ENCODE measurements at places on chromosomes 4 and X.

DNA sequence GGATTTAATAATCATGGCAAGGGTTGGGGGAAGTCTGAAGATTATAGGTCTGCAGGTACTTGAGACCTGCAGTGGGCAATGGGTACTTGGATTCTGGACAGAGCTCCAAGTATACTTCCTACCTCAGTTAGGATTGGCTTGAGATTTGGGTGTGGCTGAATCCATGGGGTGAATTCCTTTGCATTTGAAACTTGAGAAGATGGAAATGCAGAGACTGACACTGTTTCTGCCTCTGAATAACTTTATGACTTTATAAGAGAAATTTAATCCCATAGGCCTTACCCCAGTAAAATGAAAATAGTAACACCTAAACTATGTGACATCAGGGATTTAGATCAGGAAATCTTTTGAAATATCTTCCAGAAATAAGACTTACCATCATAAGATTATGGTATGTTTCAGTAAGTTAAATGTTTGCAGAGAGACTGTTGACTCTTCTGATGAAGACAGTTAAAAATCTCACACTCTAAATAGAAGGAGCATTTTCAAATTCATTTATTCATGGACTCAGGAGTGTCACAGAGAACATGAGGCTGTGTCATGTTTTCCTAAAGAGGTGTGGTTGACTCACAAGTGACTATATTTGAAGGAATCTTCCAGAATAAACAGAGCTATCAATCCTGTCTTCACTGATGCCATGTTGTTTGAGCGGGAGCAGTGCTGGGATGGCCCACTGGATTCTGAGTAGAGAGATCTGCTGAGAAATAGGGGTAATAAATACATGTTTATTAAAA is 513.5 kb upstream of the NR3C2 start:
- no peak for DNase-seq

- no peak for DNase-seq
These were observed at the start of gene SHROOM2 for GRCh38 chrX:9785944-9786797. Gene SHROOM2, plus strand, starts transcription at chrX:9786429. Its CDS starts 117 bp downstream, at chrX:9786546.

DNA sequence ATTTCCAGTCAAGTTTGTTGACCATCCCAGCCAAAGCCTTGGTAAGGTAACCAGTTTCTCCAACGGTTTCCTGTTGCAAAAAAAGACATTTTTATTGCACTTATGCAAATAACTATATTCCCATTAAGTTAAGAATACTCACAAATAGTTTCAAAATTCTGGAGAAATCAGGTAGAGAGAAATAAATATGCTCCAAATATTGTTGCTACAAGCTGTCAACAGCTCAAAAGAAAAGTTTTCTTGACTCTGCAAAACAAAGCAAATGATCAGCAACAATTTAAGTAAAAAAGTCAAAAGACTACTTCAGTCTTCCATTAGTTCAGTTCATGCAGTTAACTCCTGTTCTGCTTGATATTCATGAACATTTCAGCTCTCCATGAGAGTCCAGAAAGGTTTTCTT is 49.0 kb upstream of the UGT8 start:
- DNase-seq, result no peak

DNA sequence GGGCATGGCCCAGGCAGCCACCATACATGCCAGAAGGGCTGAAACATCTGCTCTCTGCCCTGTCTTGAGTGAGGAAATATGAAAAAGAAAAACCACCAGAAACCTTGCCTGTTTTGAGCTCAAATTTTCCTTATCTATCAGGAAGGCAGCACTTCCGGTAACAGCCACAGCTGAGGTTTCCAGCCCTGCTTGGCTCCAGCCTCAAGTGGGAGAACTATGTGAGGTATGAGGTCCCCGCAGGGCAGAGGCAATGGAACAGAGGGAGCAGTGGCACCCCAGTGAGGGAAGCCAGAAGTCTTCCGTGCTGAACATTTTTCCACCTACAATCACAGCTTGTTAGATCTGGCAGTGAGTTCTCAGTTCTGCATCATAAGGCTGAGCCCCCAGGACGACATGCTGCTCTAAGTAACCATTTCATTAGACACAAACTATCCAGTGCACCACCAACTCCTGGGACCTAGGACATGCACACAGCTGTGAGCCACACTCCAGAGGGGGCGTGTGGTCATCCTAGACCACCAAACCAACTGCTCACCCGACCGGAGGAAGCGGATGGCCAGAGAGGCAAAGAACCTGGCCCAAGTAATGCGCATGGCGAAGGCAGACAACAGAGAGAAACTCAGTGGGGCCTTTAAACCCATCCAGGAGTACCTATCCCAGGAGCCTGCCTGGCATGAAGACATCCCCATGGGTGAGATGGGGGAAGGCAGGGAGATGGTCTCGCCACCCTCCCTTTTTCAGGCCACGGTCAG is 22.6 kb downstream of the WDR1 start:
- no peak for DNase-seq

DNA sequence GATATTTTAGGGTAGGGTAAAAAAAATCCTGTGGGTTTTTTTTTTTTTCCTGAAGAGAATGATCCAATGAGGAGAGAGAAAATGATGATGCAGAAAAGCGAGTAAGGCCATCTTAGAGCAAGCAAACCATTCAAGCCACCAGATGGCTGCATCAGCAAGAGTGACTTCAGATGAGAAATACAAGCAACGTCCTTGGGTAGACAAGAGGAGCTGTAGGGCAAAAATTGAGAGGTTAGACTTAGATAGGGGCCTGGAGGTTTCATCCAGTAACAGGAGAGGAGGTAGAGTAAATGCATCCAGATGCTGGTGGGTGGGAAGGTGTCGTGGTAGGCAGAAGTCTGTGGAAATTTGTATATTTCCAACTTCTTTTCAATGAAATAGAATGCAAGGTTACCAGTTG is 14.6 kb downstream of the FTHL17 start:
- DNase-seq, result no peak

- DNase-seq, result no peak
These were observed 20.5 kb downstream of the MAOB start for GRCh38 chrX:43861750-43862149.

- DNase-seq, result no peak
These were observed 170.9 kb upstream of the CASK start for GRCh38 chrX:42094218-42094617.

DNA sequence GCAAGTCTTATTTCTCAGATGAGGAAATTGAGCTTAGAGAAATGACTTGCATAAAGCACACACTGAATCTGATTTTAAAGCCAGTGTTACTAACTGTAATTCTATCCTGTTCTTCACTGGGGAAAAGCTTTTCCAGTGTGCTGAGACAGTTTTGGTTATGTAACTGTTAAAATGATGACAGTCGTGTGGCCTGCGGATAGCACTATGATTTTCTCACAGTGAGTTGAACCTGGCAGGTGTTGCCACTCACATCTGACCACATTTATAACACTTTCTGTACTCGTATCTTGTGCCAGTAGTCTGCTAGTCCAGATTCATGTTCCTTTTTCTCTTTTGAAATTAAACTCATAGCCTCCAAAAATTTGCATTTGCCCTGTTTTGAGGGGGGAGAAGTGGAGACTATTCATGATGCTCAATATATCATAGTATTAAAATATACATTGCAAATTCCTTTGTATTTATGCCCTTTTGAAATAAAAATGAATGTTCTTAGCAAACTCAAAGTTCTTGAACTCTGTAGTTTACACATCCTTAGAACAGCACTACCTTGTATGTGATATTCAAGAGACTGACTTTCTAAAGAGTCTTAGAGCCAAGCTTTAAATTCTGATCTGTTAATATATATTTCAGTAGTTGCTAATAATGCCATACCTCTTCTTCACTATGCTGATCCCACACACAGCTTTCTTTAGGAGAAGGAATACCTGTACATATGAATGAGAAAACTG is 132.3 kb downstream of the PDLIM5 start:
- no peak for DNase-seq

Data from stimulated activated CD8-positive, alpha-beta memory T cell treated with anti-CD3 and anti-CD28 coated beads, Interleukin-4, amount 100 ng/mL, for 4 hours (primary cell).